Kidney (tissue), 22 donors: ENCODE measurements at places on chromosomes 5 and 9.
A peak's percentile ranks its signal among the peaks of the same experiment; 100 is the strongest.

GRCh38 chr9:36499174-36499890, 73.4 kb upstream of the MELK start:
- peak; percentile 85 for DNase-seq

GRCh38 chr5:113031104-113031503, 54.5 kb downstream of the DCP2 start:
- DNase-seq, result no peak

- DNase-seq, result no peak
Observed at GRCh38 chr9:131630205-131630831, 85.0 kb downstream of the PRRT1B start.

DNA sequence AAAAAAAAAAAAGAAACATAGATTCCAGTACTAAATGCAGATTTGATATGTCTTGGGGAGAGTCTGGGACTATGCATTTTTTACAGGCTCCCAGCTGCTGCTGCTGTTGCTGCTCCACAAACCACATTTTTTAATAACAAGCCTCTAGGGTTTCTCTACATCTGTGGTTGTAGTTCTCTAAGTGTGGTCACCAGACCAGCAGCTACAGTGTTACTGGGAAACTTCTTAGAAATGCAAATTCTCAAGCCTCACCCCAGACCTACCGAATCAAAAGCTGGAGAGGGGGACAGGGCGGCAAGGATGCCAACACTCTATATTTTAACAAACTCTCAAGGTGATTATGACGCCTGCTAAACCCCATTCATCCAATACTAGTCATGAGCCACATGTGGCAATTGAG, 293.4 kb upstream of the PTGER4 start:
- no peak for DNase-seq

GRCh38 chr9:77163884-77164283, 13.4 kb upstream of the VPS13A start:
- DNase-seq, result no peak

- no peak for DNase-seq
Observed at GRCh38 chr9:3177146-3177761, 333.4 kb upstream of the PUM3 start.

DNA sequence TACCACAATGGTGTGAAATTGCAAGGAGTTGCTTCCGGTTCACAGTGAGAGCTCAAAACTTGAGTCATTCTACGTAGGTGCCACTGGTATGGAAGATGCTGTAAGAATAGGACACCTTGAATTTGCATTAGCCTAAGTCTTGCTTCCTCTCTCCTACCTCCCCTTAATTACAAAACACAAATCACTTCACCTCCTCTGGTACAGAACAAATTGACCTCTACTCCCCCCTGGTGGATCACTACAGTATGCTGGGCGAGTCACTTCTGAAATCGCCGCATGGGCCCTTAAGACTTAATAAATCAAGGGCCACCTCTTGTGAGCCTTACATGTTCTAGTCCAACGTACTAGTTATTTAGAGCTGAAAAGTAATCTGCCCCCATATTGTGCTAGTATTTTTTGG, 145.3 kb upstream of the SMARCA2 start:
- DNase-seq, result peak; percentile 29

DNA sequence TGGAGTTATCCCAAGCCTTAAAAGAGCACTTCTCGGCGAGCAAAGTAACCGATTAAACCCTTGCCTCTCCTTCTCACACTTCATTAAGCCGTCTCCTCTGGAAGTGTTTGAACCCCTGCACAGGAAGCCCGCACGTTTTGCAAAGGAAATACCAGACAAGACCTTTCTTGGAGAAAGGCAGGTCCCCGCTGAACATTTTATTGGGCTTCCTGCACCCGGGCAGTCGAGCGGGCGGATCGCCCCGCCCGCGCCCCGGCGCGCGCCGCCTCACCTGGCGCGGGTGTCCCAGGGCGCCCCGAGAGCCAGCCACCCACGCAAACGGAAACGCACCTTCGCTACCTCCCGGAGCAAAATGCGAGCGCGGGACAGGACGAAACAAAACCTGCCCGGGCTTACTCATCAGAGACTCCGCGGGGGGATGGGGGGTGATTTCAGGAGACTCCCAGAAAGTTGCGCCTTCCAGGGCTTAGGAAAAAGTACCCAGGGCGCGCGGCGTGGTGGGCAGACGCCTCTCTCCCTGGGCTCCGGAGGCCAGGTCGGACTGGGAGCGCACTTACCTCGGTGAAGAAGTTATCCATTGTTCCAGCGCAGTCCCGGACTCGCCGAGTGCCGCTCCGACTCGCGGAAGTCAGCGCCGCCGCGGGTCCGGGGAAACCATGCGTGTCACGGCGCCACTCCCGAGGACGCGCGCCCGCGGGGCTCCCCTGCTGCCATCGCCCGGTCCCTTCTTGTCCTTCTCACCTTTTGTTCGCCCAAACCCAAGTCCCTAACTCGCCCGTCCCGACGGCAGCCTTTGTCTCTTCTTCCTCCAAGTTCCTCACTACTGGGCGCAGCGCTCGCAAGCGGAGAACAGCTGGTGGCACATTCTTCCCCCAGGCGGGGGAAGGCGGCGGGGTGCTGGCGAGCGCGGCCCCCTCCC, 598 bp downstream of the MYO10 start:
- no peak for DNase-seq

DNA sequence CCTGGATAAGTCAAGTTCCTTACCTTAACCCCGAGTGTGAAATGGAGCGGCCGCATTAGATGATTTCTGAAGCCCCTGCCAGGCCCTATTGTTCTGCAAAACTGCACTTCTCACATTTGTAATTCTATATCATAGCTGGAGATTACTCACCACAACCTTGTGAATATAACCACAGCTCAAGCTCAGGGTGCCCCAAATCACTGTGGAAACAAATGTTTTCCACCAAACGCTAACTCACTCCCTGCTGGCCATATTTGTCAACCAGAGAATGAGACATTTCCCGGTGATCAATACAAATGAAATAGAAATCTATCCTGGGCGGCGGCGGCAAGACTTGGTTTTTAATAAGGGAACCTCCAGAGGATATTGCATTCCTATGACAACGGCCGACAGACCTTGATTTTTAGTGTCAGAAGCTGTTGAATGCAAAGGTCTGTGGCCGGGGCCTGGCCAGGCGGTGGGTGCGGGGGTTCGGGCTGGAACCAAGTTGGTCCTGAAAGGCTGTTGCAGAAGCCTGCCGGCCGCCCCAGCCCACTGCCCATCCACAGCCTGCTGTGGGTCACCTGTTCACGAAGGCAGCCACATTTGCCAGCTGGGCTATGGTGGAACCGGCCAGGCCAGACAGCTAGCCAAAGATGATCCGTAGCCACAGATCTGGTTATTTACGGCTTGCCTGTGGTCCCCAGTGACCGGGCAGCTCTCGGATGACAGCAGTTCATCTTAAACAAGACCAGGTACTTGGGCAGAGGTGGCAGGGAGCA, 93.9 kb upstream of the LMX1B start:
- DNase-seq, result no peak

DNA sequence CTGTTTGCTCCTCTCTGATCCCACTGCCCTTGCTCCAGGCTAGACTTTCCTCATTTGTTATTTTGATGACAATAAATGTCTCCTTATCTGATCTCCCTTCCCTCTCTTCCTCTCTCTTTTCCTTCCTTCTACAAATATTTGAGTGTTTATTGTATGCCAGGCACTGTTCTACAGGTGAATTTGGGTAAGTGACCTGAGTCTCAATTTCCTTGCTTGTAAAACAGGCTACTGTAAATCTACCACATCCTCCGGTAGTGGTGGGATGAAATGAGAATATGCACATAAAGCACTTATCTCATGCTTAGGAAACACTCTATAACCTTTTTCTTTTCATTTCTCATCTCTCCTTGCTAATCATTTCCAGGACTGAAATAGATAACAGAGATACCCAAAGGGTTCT, 86.4 kb downstream of the HMHB1 start:
- DNase-seq, result no peak

- no peak for DNase-seq
Observed at GRCh38 chr5:34841816-34842215, 2.9 kb downstream of the TTC23L start.

- DNase-seq, result no peak
Observed at GRCh38 chr9:28423255-28423654, 850.0 kb upstream of the C9orf72 start.

DNA sequence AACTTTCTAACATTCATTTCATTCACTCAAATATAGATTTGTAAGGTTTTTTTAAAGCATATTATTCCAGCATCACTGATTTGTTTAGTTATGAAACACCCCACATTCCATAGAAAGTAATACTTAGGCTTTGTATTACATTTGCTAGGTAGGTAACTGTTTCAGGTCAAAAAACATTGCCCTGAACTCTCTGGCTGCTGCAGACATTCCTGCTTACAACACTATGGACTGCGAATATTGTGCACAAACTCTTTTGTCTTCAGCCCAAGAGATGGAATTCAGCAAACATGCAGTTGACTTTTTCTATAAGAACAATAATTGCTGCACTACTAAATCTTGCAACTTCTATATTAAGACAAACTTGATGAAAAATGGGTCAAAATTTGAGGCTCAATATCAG, 301.0 kb downstream of the ARL15 start:
- no peak for DNase-seq

GRCh38 chr9:18606846-18607245, 132.9 kb downstream of the ADAMTSL1 start:
- no peak for DNase-seq

DNA sequence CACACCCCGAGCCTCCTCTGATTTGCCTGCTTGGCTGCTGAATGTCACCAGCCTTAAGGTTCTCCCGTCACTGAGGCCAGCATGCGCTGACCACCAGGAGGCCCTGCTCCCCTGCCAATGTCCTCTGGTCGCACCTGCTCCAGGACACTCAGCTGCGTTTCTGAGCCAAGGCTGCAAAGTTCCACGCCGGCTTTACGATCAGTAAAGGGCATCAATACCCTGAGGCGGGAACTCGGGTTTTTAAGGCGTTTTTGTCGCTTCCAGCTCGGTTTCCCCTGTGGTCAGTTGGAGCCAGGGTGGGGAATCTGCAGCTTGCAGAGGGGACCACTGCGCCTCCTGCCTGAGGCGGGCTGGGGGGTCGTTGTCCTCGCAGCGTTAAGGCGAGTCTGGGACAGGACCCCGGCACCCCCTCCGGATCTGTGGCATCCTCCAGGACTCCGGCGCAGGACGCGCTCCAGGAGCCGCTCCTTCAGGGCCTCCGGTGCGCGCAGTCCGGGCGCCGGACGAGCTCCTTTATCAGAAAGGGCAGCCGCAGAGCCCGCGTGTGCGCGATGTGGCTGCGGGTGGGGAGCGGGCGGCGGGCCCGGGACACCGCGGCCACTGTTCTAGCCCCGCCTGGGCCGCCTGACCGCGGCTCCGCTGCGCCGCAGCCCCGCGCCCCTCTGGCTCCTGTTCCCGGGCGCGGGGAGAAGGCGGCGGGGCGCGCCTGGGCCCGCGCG, 24.1 kb upstream of the FLT4 start:
- DNase-seq, result no peak

- no peak for DNase-seq
Observed at GRCh38 chr5:100828898-100829356, 74.2 kb downstream of the ST8SIA4 start.

DNA sequence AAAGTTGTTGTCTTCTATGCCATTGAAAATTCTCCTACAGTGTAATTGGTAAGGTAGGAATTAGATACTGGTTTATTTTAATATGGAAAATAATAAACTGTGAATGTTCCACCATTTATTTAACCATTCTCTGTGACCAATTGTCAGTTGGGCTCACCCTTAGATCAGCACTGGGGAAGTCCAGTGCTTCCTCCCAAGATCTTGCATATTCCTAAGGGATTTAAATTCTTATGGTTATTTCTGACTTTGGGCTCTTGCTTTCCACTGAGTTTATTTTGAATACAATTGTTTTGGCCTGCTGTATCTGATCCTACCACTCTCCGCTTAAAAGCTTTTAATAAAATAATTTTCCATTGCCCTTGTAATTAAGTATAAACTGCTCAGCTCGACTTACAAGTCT, 137.4 kb downstream of the OR2K2 start:
- DNase-seq, result no peak

GRCh38 chr9:126793686-126794417, 11.0 kb upstream of the ZBTB43 start:
- no peak for DNase-seq

GRCh38 chr5:159104051-159104651, 4.4 kb upstream of the EBF1 start:
- peak; percentile 83 for DNase-seq

- DNase-seq, result peak; percentile 56
Observed at GRCh38 chr5:78320401-78320800, 25.9 kb upstream of the AP3B1 start.

GRCh38 chr9:112174965-112175795, at the start of gene SUSD1:
SUSD1 (minus strand) TSS chr9:112175297; CDS start chr9:112175235, 62 bp downstream.
- DNase-seq, result peak; percentile 79

DNA sequence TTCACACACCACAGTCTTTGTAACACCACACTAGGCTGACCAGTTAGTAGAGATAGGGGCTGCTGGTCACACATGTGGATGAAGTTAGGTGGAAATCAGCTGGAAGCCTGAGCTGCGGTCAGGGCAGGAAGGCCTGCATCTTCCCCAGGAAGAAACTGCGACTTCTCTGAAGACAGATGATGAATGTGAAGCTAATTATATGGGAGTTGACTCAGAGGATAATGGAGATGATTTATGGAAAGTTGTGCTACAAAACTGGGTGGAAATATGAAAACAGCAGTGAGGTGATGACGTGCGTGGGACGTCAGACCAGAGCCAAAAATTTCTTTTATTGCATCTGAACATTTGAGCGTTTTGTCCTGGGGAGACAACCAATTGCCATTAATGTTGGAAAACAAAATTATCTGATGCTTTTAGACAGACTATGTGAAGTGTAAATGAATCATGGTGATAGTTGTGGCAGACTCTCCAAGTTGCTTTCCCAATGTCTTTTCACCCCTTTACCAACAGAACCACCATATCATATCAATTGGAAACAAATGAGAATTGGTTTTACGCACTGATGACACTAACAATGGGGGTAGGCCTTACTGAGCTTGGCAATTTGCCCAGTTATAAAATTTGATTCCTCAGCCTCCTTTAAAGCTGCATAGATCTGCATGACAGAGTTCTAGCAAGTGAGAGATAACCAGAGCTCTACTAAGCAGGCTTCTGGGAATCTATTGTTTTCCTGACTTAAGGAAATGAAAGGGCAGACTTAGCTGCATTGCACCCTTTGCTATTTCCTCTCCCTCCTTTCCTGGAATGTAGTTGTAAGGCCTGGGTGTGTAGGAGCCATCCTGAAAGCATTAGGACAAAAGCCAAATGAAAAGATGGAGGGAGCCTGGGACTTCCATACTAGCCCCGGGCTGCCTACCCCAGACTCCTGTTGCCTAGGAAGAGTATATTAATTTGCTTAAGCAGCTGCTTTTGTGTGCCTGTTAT, 84.0 kb downstream of the RAB3C start:
- DNase-seq, result no peak

GRCh38 chr5:179798144-179798770, 4.5 kb downstream of the LTC4S start:
- DNase-seq, result no peak

- DNase-seq, result no peak
Observed at GRCh38 chr5:142118155-142118686, 9.6 kb downstream of the NDFIP1 start.
